ENCODE measurements at places on chromosomes 2 and 18.

DNA sequence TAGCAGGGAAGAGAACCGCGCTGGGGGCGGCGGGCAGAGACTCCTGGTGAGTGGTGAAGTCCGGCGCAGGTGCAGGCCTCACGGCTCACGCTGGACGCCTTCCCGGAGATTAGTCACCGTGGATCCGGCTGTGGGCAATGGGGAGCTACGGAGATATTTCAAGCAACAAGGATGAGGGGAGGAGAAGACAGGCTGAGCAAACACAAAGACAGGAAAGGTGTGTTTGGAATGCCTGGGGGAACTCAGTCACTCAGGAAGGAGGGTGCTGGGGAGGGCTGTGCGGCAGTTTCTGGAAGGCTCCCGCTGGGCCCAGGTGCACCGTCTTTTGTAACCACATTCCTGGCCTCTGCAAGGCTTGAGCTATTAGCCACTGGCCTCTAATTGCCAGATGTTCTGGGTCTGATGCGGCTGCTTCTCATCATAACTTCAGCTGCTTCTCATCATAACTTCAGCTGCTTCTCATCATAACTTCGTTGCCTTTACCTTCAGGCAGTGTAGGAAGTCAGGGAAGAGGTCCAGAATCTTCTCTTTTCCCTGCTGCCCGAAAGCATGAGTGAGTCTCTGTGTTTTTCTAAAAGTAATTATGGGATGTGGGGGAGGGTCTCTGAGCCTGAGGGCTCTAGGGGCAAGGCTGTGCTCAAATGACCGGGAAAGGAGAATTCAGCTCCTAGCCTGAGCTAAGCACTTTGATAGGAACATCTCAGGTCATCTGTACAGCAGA, 118.9 kb downstream of the PXDN start:
- DNase-seq: no peak

DNA sequence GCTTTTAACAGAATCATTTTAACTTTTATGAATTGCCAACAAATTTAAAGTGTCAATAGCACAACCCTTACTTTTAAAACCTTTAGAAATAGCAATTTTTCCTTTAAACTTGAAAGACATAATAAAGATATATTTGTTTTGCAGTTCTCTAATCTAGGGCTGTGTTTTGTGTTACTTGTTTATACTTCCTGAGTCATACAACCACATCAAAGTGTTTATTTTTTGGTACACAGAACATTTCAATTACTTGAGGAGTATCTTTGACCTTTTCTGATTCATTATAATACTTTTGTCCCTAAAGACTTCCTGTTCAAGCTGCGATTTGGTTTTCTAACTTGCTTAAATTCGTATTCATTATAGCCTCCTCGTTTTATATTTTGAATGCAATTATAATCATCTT, 21.8 kb downstream of the TYW5 start:
- no peak for DNase-seq

DNA sequence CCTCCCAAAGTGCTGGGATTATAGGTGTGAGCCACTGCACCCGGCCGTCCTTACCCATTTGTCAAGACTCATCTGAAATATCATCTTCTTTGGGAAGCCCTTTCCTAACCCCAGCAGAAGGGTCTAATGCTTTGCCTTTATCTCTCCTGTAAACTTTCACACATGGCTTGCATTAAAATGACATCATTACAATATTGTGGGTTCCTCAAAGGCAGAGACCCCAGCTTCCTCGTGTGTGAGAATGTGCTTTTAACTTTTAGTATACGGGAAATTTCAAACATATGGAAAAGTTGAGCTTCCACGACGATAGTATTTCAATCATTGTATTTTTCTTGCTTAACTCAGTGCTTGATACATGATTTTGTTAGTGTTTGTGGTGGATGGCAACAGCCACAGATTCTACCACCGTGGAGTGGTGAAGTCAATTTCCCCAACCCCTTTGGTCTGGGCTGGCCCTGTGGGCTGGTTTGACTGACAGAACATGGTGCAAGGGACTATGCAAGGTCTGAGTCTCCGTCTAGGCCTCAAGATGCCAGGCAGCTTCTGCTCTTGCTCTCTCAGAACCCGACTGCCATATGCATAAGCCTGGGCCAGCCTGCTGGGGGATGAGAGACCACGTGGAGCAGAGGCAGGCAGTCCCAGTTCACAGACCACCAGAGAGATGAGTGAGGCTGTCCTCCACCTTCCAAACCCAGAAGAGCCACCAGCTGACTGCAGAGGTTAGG, 39.9 kb downstream of the NGEF start:
- no peak for DNase-seq

DNA sequence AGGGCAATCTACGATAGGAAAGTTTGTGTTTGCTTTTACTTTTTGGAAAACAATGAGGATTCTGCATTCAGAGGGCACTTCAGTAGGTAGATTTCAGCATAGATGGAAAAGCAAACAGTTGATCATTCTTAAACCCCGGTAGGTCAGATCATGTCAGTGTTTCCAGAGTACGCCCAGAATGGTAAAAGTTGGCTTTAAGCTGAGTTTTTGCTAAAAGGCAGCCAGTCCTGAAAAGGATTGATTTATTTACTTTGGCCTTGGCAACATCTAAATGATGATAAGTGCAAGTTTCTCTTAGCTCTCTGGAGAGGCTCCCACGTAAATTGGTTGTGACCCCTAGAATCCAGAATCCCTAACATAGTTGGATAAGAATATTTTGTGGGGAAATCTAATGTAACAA, 168.0 kb downstream of the DIS3L2 start:
- DNase-seq: no peak

GRCh38 chr2:58047373-58047935, 848 bp downstream of the VRK2 start:
- DNase-seq: no peak

DNA sequence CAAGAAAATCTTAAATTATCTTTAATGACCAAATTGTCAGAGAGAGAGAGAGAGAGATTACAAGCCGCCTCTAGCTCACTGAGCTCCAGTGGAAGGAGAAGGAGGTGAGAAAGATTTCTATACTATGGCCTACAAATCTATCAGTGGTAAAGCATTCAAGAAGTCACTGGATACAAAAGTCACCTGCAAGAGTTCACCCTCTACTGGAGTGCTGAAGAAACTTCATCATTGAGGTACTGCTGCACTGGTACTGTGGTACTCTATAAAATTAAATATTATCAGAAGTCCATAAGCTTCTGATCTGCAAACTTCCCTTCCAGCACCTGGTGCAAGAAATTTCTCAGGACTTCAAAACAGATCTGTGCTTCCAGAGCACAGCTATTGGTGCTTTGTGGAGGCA, 48.3 kb upstream of the AGPS start:
- DNase-seq: no peak

DNA sequence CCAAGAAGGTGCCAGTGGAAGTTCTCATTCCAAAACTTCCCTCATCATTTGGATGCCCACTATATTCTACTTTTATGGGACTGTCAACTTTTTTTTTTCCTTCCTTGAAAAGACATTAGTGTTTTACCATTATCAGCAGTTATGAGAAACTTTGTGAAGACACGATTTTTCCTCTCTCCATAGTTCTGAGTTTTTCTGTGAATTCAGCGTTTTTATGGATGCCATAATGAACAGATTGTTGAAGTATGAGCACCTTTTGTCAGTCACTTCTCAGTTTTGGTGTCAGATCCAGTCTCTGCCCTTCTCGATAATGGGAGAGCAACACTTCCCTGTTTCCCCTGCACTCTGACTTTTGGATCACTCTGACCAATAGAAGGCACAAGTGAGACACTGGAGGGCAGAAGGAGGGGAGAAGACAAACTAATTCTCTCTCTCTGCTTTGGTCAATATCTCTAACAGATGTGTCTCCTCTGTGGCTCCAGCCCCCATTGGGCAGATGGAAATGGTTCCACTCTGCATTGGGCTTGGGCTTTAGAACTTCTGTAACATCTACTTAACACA, 53.5 kb upstream of the FN1 start:
- DNase-seq: no peak

DNA sequence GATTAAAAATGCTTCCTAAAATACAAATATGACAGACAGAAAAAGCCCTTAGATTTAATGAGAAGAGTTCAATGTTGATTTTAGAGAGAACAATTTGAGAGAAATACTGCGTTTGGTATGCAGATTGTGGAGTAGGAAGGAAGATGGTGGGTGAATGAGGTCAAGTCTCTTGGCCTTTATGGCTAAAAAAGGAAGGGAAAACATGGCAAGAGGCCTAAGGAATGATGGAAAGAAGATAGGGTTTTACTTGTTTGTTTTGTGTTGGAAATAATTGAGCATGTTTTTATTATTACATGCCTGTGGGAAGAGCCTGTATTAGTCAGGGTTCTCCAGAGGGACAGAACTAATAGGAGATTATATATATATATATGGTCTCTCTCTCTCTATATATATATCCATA, 318.1 kb downstream of the TRIB2 start:
- no peak for DNase-seq

- no peak for DNase-seq
Measured at GRCh38 chr2:3113769-3114168, 263.8 kb downstream of the EIPR1 start.

- DNase-seq: no peak
Measured at GRCh38 chr2:21161832-21162614, 38.3 kb downstream of the TDRD15 start.

DNA sequence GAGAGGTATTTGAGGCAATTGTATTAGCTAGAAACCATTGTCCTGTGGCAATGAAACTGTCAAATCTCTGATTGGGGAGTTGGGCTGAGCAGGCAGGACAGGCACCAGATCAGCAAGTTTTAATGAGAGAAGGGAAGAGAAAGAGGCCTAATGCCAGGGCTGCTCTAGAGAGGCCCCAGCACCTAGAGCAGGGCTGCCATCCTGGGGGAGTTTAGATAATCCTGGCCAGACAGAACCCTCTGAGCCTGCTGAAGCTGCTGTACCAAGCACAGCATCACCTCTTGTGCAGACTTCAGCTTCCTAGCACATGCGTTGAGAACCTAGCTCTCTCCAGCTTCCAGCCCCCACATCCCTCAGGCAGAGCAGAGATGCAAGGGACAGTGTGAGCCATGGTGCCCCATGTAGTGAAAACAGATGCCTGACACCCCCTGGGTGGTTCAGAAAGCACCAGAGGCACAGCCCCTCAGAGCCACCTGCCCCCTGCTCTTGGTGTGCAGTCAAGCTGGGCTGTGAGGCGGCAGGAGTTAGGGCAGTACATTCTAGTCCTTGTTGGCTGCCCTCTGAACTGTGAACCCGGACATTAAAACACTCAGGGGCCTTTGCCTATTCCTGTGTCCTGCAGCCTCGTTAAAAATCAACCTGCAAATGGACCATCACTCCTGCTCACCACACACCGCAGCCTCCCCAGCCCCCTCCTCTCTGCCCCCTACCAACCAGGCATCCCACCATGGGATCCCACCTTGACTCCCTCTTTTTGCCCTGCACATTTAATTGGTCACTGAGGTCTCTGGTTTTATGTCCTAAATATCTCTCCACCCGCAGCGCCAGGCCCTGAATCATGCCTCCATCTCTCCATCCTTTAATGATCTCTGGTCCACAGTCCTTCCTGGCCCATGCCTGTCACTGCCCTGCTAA, 52.7 kb downstream of the ADD2 start:
- DNase-seq: no peak

- DNase-seq: no peak
Measured at GRCh38 chr2:10274376-10274775, 28.3 kb upstream of the HPCAL1 start.

DNA sequence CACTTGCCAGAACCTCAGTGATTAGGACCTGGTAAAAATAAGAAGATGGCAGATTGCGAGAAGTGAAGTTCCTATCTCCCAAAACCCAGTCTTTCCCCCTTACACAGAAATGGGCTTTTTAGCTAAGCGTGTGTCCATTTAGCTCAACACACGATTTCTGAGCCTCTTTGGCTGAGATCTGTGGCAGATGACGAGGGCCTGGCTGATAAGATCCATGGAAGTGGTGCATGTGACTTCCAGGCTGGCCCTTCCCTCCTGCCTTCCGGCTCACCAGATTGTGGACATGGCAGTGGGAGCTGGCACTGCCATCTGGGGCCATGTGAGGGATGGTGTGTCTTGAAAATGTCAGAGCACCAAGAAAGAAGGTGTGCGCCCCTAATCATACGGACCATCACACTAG, 41.0 kb upstream of the ZFP36L2 start:
- no peak for DNase-seq

DNA sequence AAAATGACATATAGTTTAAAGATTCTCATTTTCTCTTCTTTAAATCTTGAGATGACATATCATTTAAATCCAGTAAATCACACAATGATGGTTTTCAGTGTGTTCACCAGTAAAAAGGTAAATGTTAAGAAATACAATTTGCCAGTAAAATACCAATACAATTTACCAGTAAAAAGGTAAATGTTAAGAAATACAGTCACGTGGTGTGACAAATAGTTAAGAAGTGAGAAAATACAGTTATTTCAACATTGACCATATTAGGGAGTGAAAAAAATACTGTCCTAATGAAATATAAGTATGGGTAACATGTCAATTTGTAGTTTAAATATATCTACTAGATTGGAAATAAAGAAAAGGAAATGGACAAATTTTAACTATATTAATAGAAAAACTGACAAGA, 80.5 kb downstream of the DLGAP1 start:
- no peak for DNase-seq

- DNase-seq: no peak
Measured at GRCh38 chr2:64207573-64207972, 63.4 kb upstream of the PELI1 start.

DNA sequence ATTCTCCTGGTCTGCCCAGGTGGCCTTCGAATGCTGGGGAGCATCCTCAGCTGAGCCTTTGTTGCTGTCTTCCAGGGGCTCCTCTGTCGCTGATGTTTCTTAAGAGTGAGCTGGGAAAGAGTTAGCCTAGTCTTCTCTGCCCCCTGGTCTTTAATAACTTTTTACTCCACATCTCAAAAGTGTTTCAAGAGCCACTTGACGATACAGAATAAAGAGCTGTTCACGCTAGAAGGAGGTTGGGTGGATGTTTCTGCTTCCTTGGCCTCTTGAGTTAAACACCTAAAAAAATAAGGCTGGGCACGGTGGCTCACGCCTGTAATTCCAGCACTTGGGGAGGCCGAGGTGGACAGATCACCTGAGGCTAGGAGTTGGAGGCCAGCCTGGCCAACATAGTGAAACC, 2.8 kb upstream of the BUB1 start:
- DNase-seq: no peak

DNA sequence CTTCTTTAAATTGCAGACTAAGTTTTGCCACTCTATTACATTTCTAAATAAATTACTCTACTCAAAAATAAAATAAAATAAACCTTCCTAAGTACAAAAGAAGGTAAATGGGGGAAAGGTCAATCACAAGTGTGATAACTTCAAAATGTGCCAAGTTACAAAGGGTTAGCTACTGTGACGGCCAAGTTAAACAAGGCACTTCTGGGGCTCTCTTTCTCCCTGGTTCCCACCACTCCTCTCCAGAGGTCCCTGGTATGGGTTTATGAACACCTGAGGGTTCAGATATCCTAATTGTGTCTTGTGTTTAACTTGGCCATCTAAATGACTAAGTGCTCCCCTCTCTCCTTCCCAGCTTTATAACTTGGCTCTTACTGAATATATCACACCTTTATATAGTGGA, 5.4 kb downstream of the ZNF521 start:
- no peak for DNase-seq

Measured in stimulated activated CD4-positive, alpha-beta T cell treated with anti-CD3 and anti-CD28 coated beads, TNF-alpha, amount 100 ng/mL, for 1 hour (primary cell).